ENCODE measurements at places on chromosomes 1 and 21. TPM values are rescaled to one million over a fixed set of nuclear protein-coding genes. Genes with fewer than 3 reads are reported as not detected.

DNA sequence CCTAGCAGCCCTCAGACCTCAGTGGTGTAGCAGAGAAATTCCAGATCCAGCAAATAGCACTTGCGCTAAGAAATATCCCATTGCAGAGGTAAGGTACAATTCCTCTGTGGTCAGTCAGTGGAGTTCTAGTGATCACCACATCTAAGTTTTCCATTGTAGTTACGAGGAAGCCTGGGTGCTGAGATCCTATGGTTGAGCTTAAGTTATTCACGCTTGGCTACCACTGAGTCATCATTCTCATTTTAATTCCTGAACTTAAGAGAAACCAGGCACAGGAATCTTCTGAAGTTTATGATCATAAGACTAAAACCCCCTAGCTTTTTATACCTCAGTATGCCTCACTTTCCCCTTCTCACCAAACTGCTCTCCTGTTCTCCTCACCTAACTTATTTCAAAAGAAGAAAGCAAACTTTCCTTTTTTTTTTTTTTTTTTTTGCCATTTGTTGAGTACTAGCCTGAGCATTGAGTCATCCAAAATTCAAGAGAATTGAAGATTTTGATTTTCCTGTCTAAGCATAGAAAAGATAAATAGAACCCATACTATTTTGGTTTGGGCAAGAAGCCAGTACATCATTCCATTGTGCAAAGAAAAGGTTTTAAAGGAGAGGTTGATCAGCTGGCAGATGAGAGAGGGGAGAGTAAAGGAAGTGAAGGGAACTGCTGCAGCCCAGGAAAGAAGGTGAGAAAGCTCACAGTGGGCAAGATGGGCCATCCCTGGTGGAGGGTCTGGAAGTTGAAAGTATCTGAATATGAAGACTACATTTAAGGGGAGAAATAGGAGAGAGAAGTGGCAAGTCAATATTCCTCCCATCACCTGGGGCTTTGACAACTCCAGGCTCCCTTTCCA lies 39.9 kb downstream of the SERBP1 start:
- no peak for DNase-seq

- DNase-seq: no peak
Observed at GRCh38 chr1:47881505-47882442, 115.4 kb downstream of the TRABD2B start.

- no peak for DNase-seq
Observed at GRCh38 chr21:37829447-37829846, 86.8 kb downstream of the KCNJ6 start.

GRCh38 chr1:98098473-98098872 lies 177.6 kb upstream of the DPYD start:
- no peak for DNase-seq

Gene KRTAP19-3
- total RNA-seq: not detected

- no peak for DNase-seq
Observed at GRCh38 chr1:198320759-198321158, 164.0 kb downstream of the NEK7 start.

Gene GNG4
- total RNA-seq: 0.42 TPM

GRCh38 chr1:45998020-45998617 lies 134.3 kb downstream of the PIK3R3 start:
- no peak for DNase-seq

Gene S100A2
- total RNA-seq: 1.8 TPM

DNA sequence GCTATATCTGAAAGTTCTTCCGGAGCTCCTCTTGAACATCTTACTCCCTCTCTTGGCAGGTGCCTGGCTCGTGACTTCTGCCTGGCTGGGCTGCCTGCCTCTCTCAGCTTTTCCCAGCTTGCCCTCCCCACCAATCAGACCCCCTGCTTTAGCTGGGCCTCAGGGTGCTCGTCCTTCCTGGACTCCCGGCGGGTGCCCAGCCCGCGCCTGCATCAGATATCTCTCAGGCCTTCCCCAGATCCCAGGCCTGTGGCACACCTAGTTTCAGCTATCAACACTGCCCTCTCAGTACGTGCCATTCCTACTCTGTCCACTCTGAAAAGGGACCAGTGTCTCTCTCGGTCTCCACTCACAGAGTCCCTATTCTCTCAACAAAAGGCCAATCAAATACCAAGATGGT lies 96.5 kb upstream of the CLDN14 start:
- DNase-seq: no peak

- no peak for DNase-seq
Observed at GRCh38 chr1:4801192-4801924, 146.9 kb downstream of the AJAP1 start.

Gene HEYL
- total RNA-seq: not detected

GRCh38 chr1:87190402-87190801 lies 138.3 kb upstream of the LMO4 start:
- no peak for DNase-seq

- DNase-seq: no peak
Observed at GRCh38 chr1:232033285-232033684, 406.7 kb downstream of the DISC1 start.

DNA sequence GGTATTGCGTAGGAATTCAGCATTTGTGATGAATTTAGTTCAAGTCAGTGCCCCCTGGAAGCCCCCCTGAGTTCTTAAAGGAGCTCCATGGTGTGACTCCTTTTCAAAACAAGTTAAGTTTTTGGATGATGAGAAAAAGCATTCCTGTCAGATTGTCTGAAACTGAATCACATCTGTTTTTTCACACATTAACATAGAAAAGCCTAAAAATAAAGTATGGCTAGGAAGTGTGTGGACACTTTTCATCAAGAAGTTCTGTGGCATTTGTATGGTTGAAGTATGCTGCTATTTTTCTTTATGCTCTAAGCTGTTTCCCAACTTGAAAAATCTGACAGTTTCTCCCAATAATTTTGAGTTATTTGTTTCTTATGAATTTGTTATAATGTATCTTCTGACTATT lies 33.7 kb downstream of the PRDM2 start:
- DNase-seq: no peak

DNA sequence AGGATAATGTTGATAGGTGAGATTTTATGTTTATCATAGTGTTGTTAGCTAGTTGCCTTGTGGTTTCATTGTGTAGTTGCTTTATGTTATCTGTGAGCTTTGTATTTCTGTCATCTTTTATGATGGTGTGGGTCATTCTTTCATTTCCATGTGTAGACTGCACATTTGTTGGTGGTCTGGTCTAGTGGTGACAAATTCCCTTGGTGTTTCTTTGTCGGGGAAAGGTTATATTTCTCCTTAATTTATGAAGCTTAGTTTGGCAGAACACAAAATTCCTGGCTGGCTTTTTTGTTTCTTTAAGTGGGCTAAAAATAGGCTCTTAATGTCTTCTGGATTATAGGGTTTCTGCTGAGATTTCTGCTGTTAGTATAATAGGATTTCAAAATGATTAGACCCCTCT lies 347.2 kb upstream of the ADAMTS5 start:
- DNase-seq: no peak

Gene CDCA8
- total RNA-seq: 91.2 TPM

GRCh38 chr21:36350282-36350910 lies 30.4 kb downstream of the MORC3 start:
- DNase-seq: no peak

DNA sequence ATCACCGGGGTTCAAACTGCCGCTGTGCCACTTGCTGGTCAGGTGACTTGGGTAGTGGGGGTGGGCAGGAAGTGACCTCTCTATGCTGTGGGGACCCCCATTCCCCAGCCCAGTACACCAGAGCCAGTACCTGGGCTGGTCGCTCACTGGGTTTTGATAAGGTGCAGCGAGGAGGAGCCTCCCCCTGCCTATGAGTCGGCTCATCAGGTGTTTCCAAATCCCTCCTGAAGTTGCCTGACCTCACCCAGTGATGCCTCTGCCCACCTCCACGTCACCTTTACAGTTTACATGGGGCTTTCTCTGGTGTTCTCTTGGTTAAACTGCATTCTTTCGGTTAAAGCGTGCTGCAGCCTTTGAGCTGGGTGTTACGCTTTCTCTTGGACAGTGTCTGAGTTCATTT lies 58.2 kb downstream of the ARHGEF10L start:
- DNase-seq: no peak

Gene GSTM1
- 77.2 TPM for total RNA-seq

DNA sequence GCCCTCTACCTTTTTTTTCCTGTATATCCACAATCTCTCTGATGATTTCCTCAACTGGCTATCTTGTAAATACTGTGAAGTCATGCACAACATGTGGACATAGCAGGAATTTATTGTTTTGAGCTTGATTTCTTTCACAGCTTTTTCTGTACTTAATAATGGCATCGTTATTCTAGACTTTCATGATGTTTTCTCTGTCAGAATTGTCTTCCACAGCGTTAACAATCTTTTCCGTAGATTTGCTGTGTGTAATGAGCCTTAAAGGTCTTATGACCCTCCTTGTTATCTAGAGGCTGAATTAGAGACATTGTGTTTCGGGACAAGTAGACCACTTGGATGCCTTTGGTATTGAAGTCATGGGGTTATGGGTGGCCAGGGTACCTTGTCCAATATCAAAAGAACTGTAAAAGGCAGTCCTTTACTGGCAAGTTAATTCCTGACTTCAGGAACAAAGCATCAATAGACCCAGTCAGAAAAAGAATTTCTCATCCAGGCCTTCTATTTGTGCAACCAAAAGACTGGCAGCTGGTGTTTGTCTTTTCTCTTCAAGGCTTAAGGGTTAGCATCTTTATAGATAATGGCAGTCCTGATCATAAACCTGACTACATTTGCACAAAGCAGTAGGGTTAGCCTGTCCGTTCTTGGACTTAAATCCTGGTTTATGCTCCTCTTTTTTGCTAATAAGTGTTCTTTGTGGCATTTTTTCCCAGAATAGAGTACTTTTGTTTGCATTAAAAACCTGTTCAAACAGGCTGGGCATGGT lies 30.1 kb upstream of the CHAF1B start:
- DNase-seq: no peak

DNA sequence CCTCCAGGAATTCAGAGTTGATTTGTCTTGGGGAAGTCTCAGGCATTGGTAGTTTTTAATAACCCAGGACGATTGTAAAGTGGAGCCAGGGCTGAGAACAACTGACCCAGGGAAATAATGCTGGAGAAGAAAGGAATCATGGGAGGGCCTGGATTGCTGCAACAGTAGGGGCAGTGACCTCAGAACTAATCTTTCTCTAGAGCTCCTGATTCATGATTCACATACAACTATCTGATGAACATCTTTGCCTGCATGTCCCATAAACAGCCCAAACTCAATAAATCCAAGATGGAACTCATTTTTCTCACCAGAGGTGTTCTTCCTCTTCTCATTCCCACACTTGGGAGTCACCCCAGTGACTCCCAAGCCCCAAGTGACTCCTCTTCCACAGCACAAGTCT lies 8.1 kb upstream of the G0S2 start:
- no peak for DNase-seq

Gene CELA2A
- total RNA-seq: not detected

GRCh38 chr1:156523801-156524480 lies 23.4 kb upstream of the MEF2D start:
- DNase-seq: no peak

- no peak for DNase-seq
Observed at GRCh38 chr1:175313672-175314225, 121.2 kb upstream of the KIAA0040 start.

DNA sequence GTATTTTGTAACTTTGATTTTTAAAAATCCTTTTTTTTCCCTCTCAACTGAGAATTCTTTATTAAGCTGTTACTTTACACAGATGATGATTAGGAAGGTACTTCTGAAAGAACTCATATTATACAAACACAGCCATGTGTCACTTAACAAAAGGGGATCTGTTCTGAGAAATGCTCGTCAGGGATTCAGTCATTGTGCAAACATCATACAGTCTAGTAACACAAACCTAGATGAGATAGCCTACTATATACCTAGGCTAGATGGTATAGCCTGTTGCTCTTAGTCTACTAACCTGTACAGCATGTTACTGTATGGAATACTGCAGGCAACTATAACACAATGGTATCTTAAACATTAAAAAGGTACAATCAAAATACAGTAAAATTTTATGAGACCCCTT lies 24.9 kb downstream of the AHCTF1 start:
- no peak for DNase-seq

Gene LCE6A
- total RNA-seq: not detected

- DNase-seq: no peak
Observed at GRCh38 chr1:153888533-153888932, 34.2 kb downstream of the GATAD2B start.

- no peak for DNase-seq
Observed at GRCh38 chr1:208231881-208232661, 12.1 kb downstream of the PLXNA2 start.
